ENCODE measurements at places on chromosomes 11 and 22. TPM values are rescaled to one million over a fixed set of nuclear protein-coding genes. Genes with fewer than 3 reads are reported as not detected.

DNA sequence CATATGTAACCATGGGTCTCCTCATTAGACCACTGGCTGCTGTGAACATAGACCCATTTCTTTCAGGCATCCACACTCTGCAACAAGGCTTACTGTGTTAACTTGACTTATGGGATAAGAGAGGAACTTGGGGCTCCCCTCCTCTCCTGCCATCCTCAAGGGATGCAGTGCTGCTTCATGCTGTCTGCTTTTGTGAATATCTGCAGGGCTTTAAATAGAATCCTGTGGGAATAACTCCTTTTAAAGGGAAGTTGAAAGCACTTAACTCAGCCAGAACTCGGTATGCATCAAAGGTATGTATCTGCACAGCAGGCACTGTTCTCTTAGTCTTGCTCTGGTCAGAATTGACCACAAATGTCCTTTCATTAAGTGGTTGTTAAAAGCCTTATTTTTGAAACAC lies 222.5 kb upstream of the KIRREL3 start:
- no peaks in the 10 kb centered on the region for H3K4me1 ChIP-seq
- no peak overlapping the region for H3K4me3 ChIP-seq
- DNase-seq, result no peak
- no peaks in the 10 kb centered on the region for H3K36me3 ChIP-seq
- no peaks in the 10 kb centered on the region for H3K27me3 ChIP-seq
- no peak overlapping the region for H3K27ac ChIP-seq

The WT1 gene
- 11.6 TPM for total RNA-seq

The C11orf16 gene
- not detected for total RNA-seq

The TIGD3 gene
- 0.29 TPM for total RNA-seq
